Activated T-cell treated with anti-CD3 and anti-CD28 coated beads, Interleukin-2, amount 50 U/mL, for 72 hours (primary cell): ENCODE measurements at places on chromosomes 6 and 20. TPM values are rescaled to one million over a fixed set of nuclear protein-coding genes. Genes with fewer than 3 reads are reported as not detected.
A peak's percentile ranks its signal among the peaks of the same experiment; 100 is the strongest.

The XPO5 gene
- total RNA-seq, result 104 TPM

The NEURL2 gene
- total RNA-seq, result 2.1 TPM

The PHF20 gene
- total RNA-seq, result 68.6 TPM

The LTB gene
- 43.4 TPM for total RNA-seq

DNA sequence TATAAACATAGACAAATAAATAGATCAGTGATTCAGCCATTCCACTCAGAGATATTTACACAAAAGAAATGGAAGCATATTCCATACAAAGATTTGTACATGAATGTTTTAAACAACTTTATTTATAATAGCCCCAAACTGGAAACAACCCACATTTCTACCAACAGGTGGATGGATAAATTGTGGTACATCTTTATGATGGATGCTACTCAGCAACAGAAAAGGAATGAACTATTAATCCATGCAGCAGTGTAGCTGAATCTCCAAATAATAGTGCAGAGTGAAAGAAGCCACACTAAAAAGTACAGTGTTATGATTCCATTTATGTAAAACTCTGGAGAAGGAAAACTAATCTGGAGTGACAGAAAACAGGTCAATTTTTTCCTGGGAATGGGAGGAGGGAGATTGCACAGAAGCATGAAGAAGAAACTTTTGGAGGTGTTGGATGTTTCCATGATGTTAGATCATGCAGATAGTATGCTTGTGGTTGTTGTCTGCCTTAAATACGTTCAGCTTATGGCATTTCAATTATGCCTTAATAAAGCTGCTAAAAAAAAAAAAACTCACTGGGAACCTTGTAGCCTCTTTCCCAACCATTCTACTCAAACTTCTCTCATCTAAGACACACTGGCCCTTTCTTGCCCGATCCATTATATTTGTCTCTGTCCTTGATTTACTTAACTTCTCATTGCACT is 100.9 kb downstream of the PPP1R14C start:
- no peak for DNase-seq
- H3K36me3 ChIP-seq, result peaks cover 23% of the 10 kb centered on the region
- H3K4me3 ChIP-seq, result no peak overlapping the region
- H3K27ac ChIP-seq, result no peak overlapping the region
- peaks cover 25% of the 10 kb centered on the region for H3K27me3 ChIP-seq

DNA sequence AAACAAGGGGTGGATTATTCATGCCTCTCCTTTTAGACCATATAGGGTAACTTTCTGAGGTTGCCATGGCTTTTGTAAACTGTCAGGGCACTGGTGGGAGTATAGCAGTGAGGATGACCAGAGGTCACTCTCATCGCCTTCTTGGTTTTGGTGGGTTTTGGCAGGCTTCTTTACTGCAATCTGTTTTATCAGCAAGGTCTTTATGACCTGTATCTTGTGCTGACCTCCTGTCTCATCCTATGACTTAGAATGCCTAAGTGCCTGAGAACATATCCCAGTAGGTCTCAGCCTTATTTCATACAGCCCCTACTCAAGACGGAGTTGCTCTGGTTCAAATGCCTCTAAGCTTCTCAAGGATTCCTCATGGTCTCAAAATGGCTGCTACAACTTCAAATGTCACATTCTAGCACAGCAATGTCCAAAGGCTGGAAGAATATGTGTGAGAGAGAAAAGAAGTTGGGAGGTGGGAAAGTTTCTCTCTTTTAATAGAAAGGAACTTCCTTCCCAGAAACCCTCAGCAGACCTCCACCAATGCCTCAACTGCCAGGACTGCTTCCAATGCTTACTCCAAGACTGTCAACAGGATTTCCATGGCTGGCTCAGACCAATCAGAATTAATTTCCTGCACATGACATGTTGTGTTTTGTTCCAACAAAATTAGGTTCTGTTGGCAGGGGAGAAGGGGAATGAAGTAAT is 46.6 kb upstream of the SLC9A8 start:
- no peaks in the 10 kb centered on the region for H3K36me3 ChIP-seq
- no peak overlapping the region for H3K27ac ChIP-seq
- peaks cover 84% of the 10 kb centered on the region for H3K27me3 ChIP-seq
- peaks cover 13% of the 10 kb centered on the region for H3K4me1 ChIP-seq

- peak overlapping the region; percentile 39 for H3K4me3 ChIP-seq
- peaks cover 1% of the 10 kb centered on the region for H3K36me3 ChIP-seq
- no peak for DNase-seq
- H3K27me3 ChIP-seq, result peaks cover 56% of the 10 kb centered on the region
These were observed 425 bp downstream of the FOXA2 start for GRCh38 chr20:22583773-22584521.

GRCh38 chr6:136740050-136740974 is 52.0 kb downstream of the MAP3K5 start:
- peak overlapping the region; percentile 12 for H3K27ac ChIP-seq
- DNase-seq, result no peak
- no peaks in the 10 kb centered on the region for H3K4me1 ChIP-seq
- no peak overlapping the region for H3K4me3 ChIP-seq
- peaks cover 4% of the 10 kb centered on the region for H3K36me3 ChIP-seq

DNA sequence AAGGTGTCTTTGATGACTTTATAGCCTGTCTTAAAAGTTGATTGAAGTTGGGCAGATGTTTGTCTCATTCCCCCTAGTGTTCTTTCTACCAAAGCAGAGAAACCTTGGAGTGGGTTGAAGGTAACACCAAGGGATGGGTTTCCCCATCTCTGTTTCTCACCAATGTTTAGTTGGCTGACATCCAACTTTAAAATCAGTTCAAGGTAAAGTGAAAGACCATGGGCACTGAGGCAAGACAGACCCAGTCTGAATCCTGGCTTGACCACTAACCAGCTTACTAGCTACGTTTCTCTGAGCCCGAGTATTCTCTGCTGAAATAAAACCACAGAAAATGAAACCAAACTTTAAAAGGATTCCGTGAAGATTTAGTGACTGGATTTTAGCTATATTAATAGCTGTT is 258.9 kb downstream of the KIF16B start:
- no peak for DNase-seq
- H3K36me3 ChIP-seq, result peaks cover 7% of the 10 kb centered on the region
- H3K4me3 ChIP-seq, result no peak overlapping the region
- no peak overlapping the region for H3K27ac ChIP-seq
- H3K27me3 ChIP-seq, result no peaks in the 10 kb centered on the region
- H3K4me1 ChIP-seq, result no peaks in the 10 kb centered on the region

DNA sequence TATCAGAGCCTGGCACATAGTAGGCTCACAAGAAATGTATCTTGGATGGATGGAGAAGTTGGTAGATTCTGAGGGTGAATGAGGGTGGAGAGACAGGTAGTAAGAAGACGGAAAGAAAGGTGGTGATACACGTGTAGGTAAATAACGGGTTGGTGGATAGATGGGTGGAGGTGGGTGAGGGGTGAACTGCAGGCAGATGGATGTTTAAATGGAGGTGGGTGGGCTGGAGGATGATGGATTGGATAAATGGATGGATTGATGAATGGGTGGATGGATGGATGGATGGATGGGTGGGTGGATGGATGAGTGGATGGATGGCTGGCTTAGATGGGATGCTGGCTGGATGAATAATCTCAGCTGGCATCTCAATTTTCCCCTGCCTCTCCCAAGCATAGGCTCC is 9.9 kb downstream of the CDH22 start:
- H3K27ac ChIP-seq, result no peak overlapping the region
- H3K36me3 ChIP-seq, result no peaks in the 10 kb centered on the region
- H3K4me3 ChIP-seq, result no peak overlapping the region

GRCh38 chr6:128339635-128340450 is 180.6 kb downstream of the PTPRK start:
- H3K27ac ChIP-seq, result no peak overlapping the region
- H3K27me3 ChIP-seq, result no peaks in the 10 kb centered on the region
- DNase-seq, result no peak
- H3K36me3 ChIP-seq, result no peaks in the 10 kb centered on the region
- H3K4me3 ChIP-seq, result no peak overlapping the region

DNA sequence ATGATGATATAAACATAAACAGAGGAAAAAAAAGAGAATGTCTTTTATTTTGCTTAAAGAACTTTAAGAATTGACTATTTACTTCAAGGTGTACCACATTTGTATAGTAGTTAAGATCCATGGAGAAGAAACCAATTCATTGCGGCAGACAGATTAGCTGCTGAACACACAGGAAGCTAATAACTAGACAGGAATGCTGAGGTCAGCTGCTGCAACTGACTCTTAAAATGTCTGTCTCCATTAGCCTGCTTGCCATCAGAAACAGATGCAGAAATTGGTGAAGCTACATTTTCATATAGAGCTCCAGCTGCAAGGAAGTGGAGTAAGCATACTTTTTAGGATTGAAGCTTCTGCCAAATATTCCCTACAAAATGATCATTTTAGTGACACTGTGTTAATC is 939.5 kb downstream of the EPHA7 start:
- DNase-seq, result no peak
- no peak overlapping the region for H3K4me3 ChIP-seq
- H3K36me3 ChIP-seq, result no peaks in the 10 kb centered on the region
- H3K27ac ChIP-seq, result no peak overlapping the region
- H3K4me1 ChIP-seq, result no peaks in the 10 kb centered on the region
- H3K27me3 ChIP-seq, result no peaks in the 10 kb centered on the region

- peaks cover 26% of the 10 kb centered on the region for H3K4me1 ChIP-seq
- no peak for DNase-seq
- H3K27ac ChIP-seq, result no peak overlapping the region
- peaks cover 4% of the 10 kb centered on the region for H3K36me3 ChIP-seq
- H3K4me3 ChIP-seq, result no peak overlapping the region
These were observed 276.4 kb downstream of the UTRN start for GRCh38 chr6:144561455-144562043.

GRCh38 chr20:24917797-24918578 is 31.1 kb upstream of the CST7 start:
- peaks cover 3% of the 10 kb centered on the region for H3K36me3 ChIP-seq
- H3K27me3 ChIP-seq, result peaks cover 5% of the 10 kb centered on the region
- no peak overlapping the region for H3K27ac ChIP-seq
- peak; percentile 59 for DNase-seq
- H3K4me3 ChIP-seq, result peak overlapping the region; percentile 28

GRCh38 chr6:105759015-105759414 is 327.1 kb upstream of the PRDM1 start:
- no peak overlapping the region for H3K4me3 ChIP-seq
- peaks cover 34% of the 10 kb centered on the region for H3K4me1 ChIP-seq
- H3K27ac ChIP-seq, result no peak overlapping the region
- H3K27me3 ChIP-seq, result peaks cover 17% of the 10 kb centered on the region
- peaks cover 3% of the 10 kb centered on the region for H3K36me3 ChIP-seq

DNA sequence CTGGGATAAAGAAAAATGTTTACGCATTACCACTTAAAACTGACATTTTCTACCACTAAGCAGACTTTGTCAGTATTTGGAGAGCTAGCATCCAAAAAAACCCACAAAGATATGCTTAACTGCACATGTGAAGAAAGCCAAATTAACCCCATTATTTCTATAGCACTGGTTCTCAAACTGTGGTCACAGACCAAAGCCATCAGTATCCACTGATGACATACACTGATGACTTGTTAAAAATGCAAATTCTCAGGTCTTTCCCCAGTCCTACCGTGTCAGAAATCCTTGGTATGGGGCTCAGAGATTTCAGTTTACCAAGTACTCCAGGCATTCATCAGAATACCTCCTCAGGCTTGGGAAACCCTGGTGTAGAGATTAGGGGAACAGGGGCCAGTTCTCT is 230.2 kb downstream of the PTPRK start:
- H3K4me1 ChIP-seq, result peaks cover 12% of the 10 kb centered on the region
- no peak overlapping the region for H3K4me3 ChIP-seq
- DNase-seq, result no peak
- no peaks in the 10 kb centered on the region for H3K36me3 ChIP-seq

GRCh38 chr6:13615792-13616120 is 621 bp downstream of the NOL7 start:
- DNase-seq, result peak; percentile 64
- H3K4me3 ChIP-seq, result peak overlapping the region; percentile 98
- H3K27me3 ChIP-seq, result no peaks in the 10 kb centered on the region
- peaks cover 39% of the 10 kb centered on the region for H3K4me1 ChIP-seq
- peaks cover 8% of the 10 kb centered on the region for H3K36me3 ChIP-seq
